GDM1 (cell line): ENCODE measurements at places on chromosomes 1 and 21.

DNA sequence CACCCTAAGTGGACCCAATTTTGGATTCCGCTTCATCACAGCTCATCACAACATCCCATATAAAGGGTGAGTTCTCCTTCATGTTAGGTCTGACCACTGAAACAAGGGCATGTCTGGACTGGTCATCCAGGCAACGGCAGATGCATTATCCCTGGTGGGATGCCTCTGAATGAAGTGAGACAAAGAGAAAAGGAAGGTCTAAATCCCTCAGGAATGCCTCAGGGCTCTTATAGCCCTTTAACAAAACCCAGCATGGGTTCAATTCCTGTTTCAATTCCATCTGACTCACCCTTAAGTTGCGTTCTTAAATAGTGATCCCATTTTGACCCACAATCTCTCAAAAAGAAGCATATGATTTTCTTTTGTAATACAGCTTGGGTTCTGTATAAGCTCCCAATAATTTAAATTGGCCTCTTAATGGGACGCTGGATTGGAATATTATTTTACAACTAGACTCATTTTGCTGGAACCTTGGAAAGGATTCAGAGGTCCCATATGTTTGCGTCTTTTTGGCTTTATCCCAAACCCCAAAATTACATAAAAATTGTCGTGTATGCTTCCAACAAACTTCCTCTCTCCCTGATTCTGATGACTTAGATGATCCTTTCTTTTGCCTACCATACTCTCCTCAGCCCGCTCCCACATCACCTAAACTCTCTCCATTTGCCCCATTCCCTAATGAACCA is 287.4 kb upstream of the ZP4 start:
- DNase-seq, result no peak

DNA sequence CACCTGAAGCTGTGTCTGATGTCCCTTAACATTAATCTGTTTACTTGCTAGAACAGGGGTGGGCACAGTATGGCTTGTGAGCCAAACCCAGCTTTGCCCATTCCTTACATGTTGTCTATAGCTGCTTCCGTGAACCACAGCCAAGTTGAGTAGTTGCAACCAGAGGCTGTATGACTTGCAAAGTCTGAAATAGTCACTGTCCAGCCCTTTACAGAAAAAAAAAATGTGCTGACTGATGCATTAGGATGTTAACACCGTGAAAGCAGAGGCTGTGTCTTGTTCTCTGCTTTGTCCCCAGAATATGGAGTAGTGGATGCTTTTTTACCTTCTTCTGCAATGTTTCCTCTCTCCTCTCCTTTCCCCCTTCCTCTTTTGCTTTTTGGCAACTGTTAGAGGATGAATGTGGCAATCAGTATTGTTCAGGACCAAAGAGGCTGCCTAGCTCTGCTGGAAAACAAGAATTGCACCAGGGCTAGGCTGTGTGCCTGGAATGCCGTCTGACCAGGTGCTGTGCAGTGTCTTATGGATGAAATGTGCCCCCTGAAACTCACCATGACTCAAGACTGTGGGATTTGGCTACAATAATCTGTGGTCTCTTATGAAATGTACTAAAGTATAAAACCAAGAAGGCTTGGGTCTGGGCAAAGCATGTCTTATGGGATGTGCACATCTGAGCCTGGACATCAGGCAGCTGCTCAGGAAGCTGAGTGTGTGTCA is 79.6 kb upstream of the GCLM start:
- no peak for DNase-seq

DNA sequence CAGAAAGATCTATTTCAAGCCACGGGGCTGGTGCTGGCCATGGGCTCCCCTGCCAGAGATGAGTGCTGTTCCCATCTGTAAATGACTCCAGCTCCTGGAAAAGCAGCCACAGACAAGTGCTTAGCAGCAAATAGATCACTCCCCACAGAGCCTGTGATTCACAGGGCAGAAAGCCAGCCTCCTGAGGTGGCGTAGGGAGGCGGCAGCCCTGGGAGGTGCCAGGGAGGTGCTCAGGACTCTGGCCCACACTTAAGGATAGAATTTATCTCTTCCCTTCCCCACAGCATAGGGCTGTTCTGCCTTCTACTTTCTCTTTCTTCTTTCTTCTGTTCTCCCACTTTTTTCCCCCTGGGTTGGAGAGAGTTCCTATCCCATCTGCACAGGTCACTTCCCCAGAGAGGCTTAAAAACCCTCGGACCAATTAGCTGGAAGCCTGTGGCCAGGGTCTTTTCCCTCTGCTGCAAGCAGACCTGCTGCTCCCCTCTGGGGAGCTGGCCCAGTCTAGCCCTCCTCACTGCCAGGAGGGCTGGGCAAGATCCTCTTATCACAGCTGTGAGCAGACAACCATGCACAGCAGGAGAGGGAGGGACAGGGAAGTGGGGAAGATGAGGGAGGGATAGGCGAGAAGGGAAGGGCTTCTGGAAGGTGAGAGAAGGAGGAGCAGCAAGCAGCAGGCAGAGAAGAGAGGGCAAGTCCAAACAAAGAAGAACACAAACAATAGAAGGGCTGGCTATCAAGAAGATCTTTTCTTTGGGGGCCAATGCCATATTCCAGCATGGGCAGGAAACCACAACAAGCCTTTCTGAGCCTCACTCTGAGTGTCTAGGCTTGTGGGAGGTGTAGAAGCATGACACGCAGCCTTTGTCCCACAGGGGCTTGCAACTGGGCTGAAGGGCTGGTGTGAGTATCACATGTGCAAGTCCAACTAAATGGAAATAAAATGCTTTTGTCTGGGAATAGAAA is 41.0 kb downstream of the KCND3 start:
- no peak for DNase-seq

DNA sequence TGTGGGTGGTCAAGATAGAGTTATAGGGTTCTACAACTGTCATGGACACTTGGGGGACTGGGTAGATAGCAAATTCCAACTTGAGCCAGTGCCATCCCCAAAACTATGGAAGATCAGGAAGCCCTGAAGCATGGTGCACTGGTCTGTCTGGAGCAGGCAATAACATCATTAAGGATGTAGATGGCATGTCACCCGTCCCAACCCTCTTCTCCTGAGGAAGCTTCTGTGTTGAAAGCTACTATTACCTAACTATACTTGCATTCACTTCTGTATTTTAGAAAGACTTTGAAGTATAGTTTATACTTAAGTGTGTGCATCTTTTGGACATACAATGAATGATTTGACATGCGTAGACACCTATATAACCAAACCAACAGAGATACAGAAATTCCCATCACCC is 32.9 kb downstream of the RABIF start:
- no peak for DNase-seq

- no peak for DNase-seq
Measured at GRCh38 chr1:34865573-34865972, 6.0 kb upstream of the SMIM12 start.

DNA sequence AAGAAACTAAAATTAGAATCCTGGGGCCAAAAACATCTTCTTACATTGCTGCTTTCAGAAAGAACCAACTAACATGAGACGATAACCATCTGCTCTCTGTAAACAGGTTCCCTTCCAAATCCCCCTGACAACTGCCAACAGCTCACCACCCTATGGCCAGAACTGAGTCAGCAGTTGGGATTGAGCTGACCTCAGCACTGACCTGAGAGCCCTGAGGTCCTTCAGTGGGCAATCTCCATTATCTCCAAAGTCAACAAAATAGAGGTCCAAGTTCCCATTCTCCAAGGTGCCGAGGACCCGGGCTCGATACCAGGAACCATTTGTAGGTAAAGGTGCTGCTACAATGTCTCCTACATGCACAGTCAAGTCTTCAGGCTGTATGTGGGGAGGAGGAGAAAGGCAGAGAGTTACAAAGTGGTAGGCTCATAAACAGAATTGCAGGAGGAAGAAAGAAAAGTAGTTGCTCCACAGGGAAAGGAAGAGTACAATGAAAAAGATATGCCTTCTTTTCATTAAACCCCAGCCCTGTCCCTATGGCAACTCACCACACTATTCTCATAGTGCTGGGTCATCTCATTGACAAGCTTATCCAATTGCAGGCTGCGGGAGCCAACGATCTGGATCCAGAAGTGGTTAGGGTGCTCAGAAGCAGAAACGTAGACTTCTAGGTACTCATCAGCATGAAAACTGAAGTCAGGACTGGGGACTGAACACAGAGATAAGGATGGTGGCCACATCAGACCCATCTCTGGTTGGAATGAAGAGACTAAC is 12.8 kb upstream of the MRPL9 start:
- no peak for DNase-seq

DNA sequence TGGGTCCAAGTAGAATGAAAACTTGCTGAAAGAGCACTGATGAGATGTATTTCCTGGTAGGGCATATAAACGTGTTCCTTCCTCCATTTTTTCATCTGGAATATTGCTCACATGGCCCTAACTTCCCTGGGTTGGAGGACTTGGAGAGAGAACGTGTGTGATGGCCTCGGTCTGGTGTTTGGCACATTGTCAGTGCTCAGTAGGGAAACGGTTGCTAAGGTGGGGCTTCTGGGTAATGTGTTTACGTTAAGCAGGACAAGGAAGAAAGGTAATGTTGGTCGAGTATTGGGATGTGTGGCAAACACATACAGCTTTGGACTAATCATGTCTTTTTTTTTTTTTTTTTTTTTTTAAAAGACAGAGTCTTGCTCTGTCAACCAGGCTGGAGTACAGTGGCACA is 6.2 kb downstream of the TTF2 start:
- DNase-seq, result no peak

DNA sequence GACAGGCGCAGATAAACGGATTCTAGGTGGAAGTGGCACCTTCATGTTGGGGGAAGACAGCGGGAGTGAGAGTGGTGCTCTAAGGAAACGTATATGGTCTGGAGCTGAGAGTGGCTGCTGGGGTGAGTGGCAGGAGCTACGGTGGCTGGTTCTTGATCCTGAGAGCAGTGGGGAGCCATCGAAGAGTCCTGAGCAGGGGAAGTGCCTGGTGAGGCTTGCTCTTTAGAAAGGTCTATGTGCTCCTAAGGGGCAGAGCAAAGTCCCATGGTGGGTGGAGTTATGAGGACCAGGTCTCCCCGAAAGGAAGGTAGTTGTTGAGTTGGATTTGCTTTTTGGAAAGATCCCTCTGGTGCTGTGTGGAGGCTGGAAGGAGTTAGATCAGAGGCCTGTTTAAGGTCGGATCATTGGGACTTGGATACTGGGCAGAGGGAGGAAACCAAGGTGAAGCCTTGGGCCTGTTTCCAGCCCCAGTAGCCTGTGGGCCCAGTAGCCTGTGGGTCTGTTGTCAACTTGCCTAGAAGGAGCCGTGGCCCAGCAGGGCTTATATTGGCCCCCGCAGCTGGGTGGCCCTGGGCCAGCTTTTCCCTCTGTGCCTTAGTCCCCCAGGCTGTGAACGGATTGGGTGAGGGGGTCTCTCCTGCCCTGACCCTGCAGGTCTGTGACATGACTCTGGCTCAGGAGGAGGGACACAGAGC is 33.0 kb downstream of the ACOT11 start:
- no peak for DNase-seq

- no peak for DNase-seq
Measured at GRCh38 chr1:56590520-56591011, 11.2 kb upstream of the PLPP3 start.

DNA sequence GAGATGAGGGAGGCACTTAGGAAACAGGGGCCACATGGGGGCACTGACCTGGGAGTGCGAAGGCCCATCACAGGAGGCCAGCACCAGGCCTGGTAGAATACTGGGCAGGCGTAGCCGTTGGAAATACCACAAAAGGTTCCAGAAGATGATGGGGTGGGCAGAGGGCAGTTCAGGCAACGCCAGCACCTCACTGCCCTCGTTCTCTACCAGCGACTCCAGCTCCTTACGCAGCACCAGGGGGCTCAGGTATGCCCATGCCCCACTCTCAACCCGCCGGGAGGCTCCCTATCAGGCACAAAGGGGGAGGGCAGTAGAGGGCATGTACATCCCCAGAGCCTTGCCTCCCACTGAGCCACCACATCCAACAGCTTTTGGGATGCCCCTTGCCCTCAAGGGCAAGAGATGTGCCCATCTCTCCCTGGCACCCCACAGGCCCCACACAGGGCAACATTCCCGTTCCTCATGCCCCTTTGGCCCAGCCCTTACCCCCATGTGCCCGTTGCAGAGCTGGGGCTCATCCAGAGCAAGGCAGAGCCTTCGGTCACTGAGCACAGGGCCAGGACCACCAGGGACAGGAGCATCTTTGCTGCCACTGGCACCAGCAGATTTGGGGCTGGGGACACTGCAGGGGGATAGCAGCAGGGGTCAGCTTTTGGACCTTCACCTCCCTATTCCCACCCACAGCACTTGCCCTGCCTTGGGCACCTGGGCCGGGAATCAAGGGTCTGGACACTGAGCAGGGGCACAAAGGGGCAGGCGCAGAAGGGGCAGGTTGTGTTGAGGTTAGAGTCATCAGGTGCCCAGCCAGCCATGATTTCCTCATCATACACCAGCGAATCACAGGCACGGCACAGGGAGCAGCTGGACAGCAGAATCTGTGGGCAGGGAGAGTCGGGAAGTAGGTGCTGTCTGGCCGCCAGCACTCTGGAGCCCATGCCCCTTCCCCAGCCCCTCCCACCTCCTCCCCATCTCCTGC is 9.7 kb upstream of the GATAD2B start:
- DNase-seq, result no peak

GRCh38 chr1:202161151-202162046 is 997 bp upstream of the PTPN7 start:
- DNase-seq, result peak; percentile 46

DNA sequence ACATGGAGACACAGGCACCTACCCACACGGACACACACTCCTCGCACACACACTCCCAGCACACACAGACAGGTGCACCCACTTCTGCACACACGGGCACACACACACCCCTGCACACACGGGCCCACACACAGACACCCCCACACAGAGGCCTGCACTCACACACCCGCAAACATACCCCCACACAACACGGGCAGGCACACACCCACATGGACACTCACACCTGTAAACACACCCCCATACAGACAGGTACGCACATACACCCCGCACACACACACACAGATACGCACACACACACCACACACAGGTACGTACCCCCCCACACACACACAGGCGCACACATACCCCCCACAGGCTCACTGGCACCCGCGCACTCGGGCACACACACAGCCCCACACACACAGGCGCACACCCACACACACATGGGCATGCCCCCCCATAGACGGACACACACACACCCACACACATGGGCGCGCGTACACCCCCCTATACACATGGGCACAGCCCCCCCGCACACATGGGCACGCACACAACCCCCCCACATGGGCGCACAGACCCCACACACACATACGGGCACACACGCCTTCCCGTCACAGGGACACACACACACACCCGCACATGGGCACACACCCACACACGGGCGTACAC is 6.1 kb downstream of the ATAD3A start:
- DNase-seq, result no peak

GRCh38 chr1:100482167-100482566 is 55.8 kb upstream of the GPR88 start:
- DNase-seq, result no peak

GRCh38 chr21:43353282-43354025 is 73.5 kb downstream of the SIK1 start:
- DNase-seq, result no peak
